ENCODE measurements at places on chromosomes 16 and 17. TPM values are rescaled to one million over a fixed set of nuclear protein-coding genes. Genes with fewer than 3 reads are reported as not detected.

- DNase-seq, result no peak
These were observed 218.8 kb downstream of the RAB11FIP4 start for GRCh38 chr17:31609996-31610910.

DNA sequence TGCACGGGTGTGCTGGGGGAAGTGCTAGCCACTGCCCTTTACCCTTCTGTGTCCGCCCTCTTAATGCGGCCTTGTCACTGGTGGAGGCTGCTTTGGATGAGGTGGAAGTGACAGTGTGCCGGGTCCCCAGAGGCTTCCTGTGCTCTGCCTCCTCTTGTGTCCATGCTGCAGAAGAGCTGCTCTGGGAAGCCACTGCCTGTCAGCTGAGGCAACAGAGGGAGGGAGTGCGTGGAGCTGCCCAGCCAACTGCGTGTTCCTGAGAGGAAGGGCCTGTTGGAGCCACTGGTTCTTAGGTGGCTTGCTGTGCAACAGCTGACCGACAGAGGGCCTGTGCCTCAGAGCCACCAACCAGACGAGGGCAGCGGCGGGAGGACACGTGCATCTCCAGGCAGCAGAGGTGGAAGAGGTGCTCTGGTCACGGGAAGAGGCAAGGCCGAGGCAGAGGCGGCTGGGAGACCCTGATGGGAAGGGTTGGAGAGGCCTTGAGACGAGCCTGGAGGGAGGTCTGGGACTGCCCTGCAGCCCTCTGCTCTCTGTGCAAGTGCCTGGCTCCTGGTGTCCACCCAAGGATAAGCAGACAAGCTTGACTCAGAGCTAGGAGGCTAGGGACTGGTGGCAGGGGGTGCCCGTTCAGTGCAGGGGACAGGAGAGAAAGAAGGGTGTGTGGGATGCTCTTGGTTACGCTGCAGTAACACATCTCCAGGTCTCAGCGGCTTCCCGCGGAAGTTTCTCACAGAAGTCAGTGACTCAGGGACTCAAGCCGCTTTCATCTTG is 25.4 kb downstream of the B9D1 start:
- no peak for DNase-seq

DNA sequence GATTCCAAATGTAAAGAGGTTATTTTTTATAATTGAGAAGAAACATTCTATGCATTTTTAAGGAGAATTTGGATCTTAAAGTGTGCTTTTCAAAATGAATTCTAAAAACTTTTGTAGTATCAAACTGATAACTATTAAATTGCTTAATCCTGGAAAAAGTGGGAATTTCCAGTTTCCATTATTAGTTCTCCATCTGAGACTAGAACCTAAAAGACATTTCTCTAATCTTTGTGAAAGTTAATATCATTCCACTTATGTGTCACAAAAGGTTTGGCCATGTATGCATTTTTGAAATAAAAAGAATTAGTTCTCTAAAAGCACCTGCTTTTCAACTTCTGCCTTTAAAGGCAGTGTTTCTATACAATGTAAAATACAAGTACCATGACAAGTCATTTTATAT is 155.0 kb downstream of the BCAS3 start:
- DNase-seq, result no peak

- DNase-seq, result no peak
These were observed 358.9 kb downstream of the RBFOX1 start for GRCh38 chr16:7691533-7691932.

DNA sequence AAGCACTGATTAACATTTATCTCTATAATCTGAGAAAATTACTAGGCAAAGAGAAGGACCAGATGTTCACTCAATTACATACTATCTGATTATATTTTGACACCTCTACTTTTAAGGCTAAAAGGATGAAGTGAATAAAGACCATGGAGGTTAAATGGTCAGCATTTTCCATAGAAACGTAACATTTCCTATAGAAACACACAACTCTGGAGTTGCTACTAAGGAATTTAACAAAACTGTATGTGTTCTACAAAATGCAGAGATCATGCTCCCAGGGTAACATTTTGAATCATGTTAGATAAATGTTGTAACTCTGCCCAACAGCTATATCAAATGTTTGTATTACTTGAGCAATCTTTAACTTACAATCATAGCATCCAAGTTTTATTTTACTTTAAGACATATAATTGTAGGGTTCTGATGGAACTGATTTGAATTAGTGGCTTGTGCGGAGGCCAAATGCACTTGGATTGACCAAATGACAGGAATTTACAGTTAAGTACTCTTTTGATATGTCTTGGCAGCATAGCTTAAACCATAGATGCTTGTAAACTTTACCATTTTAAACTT is 97.7 kb downstream of the RPGRIP1L start:
- DNase-seq, result no peak

- DNase-seq, result no peak
These were observed 5.2 kb upstream of the TSPOAP1 start for GRCh38 chr17:58333736-58334207.

DNA sequence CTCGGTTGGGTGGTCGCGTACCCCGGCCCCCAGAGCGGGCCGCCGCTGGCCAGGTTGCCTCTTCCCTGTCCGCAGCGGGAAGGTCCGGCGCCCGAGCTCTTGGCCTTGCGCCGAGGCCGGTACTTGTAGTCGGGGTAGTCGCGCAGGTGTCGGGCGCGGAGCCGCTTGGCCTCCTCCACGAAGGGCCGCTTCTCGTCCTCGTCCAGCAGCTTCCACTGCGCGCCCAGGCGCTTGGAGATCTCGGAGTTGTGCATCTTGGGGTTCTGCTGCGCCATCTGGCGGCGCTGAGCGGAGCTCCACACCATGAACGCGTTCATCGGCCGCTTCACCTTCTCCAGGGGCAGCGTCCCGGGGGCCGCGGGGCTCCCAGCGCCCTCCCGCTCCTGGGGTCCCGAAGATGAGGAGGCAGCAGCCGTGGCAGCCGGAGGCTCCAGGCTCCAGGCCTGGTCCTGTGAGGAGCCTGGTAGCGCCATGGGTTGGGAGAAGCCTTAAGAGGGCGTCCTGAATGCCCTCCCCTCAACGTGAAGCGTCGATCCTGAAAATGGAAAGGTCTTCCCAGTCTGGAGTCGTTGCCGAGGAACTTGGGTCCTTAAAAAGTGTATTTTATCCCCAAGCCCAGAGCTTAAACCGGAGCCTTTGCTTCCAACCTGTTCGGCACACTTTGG is 558 bp downstream of the SOX15 start:
- DNase-seq, result peak; percentile 84

GRCh38 chr17:38552343-38552742 is 53.4 kb downstream of the SRCIN1 start:
- no peak for DNase-seq

DNA sequence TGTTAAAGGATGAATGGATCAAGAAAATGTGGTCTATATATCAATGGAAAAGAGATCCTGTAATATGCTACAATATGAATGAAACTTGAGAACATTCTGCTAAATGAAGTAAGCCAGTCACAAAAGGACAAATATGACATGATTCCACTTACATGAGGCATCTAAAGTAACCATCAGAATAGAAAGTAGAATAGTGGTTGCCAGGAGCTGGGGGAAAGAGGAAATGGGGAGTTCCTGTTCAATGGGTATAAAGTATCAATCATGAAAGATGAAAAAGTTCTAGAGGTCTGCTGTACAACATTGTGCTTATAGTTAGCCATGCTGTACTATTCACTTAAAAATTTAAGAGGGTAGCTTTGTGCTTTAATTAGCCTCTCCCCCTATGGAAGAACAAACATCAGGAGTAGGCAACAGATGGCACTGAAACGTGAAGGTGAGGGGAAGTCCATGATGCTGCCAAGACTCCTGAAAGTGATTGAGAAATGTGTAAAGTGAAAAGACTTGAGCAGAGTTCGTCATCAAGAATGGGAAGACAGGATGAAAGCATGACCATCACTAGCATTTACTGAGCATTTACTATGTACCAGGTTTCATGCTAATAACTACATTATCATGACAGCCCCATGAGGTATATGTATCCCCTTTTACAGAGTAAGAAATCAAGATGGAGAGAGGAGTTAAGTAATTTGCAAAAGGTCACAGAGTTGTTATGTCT is 167.2 kb downstream of the CYB561 start:
- DNase-seq, result no peak

DNA sequence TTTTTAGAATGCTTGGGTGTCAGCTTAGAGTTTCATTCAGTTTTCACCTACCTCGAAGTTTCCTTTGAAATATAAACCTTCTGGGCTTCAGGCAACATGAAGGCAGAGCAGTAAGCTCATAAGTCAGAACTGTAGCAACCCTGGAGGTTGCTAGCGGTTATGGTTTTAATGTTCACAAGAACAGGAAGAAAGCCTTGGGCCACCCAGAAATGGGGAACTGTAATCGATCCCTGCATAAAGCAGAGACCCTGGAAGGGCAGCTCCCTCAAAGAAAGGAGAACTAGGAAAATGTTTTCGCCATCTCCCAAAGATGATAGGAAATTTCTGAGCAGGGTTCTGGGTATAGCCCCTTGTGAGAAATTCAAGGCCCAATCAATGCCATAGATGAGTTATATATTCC is 47.8 kb upstream of the RASL10B start:
- DNase-seq, result no peak

CYGB gene
- total RNA-seq, result 14.7 TPM

CORO1A gene
- 58.5 TPM for total RNA-seq

COL1A1 gene
- total RNA-seq, result 421 TPM

Data from mucosa of gallbladder (tissue), 1 donor.